ENCODE measurements at places on chromosomes 16 and 17. TPM values are rescaled to one million over a fixed set of nuclear protein-coding genes. Genes with fewer than 3 reads are reported as not detected.

- no peak for ATAC-seq
Measured at GRCh38 chr16:3706253-3707012, 10.9 kb downstream of the TRAP1 start.

DNA sequence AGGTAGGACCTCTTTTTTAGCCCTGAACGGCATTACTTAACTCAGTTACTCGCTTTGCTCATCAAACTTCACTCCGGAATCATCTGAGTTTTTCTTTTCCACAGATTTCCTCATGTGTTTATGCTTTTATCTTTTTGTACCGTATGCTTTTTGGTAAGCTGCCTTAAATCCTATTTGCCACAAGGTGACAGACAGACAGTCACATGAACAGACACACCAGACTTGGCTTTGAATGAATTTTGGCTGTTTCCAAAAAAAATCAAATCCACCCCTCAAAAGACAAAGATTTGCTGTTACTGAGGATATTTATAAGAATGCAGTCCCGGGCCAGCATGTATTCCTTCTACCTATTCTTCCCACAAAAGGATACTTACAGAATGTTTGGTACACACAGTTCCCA lies 10.9 kb downstream of the GAS7 start:
- no peak for ATAC-seq

GRCh38 chr17:4248504-4249277 lies 15.1 kb downstream of the ANKFY1 start:
- ATAC-seq: no peak

- no peak for ATAC-seq
Measured at GRCh38 chr17:76150712-76151622, 9.9 kb upstream of the FOXJ1 start.

- ATAC-seq: peak; percentile 67
Measured at GRCh38 chr16:67170168-67170948, at the start of gene NOL3. TSS of gene NOL3 (plus strand) at chr16:67170538.

- ATAC-seq: no peak
Measured at GRCh38 chr17:66775881-66776400, 59.0 kb upstream of the CACNG5 start.

GRCh38 chr17:50129728-50130558 lies at the start of gene SAMD14:
TSS of gene SAMD14 (minus strand) at chr17:50130160. CDS start at chr17:50124959, 5,201 bp downstream.
- ATAC-seq: peak; percentile 33

- ATAC-seq: peak; percentile 3
Measured at GRCh38 chr17:21272881-21273792, 11.4 kb upstream of the MAP2K3 start.

The SHISA6 gene
- total RNA-seq: 2.0 TPM

The DPEP3 gene
- total RNA-seq: 0.08 TPM

The FKBP10 gene
- total RNA-seq: 3.1 TPM

DNA sequence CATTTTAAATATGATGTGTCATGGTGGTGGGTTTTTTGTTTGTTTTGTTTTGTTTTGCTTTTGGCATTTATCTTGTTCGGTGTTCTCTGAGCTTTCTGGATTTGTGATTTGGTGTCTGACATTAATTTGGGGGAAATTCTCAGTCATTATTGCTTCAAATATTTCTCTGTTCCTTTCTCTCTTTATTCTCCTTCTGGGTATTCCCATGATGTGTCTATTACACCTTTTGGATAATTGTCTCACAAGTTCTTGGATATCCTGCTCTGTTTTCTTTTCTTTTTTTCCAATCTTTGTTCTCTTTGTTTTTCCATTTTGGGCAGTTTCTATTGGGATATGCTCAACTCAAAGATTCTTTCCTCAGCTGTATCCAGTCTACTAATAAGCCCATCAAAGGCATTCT lies 88.5 kb downstream of the MARCHF10 start:
- no peak for ATAC-seq

DNA sequence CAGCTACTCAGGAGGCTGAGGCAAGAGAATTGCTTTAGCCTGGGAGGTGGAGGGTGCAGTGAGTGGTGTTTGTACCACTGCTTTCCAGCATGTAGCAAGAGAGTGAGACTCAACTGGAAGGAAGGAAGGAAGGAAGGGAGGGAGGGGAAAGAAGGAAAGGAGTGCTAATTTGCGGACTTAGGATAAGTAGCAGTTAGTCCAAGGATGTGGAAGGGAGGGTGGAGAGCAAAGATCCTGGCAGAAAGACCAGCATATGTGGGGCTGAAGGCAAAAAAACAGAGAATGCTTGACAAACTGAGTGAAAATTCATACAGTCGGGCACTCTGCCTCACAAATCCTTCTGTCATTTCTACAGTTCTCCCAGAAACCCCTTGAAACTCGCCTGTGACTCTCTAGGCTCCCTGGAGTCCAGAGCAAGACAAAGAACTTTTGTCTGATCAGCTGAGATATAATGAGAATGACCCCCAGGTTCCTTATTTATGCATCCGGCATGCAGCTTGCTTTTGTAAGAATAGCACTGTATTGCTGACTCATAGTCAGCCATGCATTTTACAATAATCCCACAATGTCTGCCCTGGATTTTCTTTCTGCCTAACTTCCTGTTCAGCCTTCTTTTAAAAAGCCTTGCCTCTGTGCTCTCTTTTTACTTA lies 31.5 kb downstream of the CDK5RAP3 start:
- ATAC-seq: peak; percentile 66

DNA sequence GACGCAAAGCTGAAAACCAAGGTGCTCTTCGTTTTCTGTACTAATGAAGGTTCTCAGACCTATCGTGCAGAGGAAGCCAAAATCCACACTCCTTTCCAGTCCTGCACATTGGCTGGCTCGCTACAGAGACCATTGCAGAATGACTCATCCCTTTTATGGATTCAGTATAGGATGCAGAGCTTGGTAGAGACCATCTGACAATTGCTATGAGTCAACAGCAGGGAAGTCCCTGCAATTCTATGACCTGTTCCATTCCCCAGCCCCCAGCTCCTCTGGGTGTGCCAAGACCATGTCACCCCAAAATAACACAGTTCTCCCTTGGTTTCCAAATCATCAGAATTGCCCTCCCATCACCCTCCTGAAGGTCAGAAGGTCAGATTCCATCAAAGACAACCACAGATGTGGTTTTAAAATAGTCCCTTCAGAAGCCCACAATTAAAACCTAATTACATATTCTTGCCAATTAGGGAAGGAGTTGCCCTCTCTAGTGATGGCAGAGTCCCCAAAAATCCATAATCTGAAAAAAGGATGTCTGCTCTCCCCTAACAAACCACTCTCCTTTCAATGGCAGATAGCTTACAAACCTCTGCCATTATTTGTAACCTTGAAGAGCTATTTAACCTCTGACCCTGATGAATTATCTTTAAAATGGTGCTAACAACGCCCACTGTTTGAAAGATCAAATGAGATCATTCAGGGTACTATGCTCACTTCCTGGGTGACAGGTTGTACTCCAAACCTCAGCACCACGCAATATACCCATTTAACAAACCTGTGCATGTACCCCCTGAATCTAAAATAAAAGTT lies 108.2 kb upstream of the RBBP6 start:
- ATAC-seq: no peak

The FBXW10 gene
- 0.16 TPM for total RNA-seq

The ITGB3 gene
- total RNA-seq: 1.7 TPM

DNA sequence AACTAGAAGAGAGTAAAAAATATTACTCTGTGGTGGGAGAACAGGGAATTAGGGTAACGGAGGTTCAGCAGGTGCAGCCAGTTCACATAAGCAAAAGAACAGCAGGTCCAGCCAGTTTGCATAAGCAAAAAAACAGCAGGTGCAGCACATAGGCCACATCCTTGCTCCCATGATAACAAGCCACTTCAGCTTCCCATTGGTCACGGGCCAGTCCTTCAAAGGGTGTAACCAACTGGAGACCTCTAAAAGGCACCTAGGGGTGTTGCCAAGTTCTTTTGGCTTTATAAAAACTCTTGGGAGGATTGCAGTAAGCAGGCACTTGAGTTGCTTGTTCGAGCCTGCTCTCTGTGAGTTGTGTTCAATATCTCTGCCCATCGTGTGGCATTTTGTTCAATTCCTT lies 488.1 kb downstream of the XYLT1 start:
- no peak for ATAC-seq

GRCh38 chr17:74234486-74234885 lies 21.1 kb downstream of the TTYH2 start:
- ATAC-seq: no peak

The HYDIN gene
- 0.20 TPM for total RNA-seq

- ATAC-seq: no peak
Measured at GRCh38 chr17:57002904-57003303, 25.0 kb downstream of the SCPEP1 start.

The FNDC8 gene
- not detected for total RNA-seq

Measured in esophagus mucosa (tissue), 1 donor.